HFFc6 (cell line): ENCODE measurements at places on chromosomes 4 and X. TPM values are rescaled to one million over a fixed set of nuclear protein-coding genes. Genes with fewer than 3 reads are reported as not detected.

DNA sequence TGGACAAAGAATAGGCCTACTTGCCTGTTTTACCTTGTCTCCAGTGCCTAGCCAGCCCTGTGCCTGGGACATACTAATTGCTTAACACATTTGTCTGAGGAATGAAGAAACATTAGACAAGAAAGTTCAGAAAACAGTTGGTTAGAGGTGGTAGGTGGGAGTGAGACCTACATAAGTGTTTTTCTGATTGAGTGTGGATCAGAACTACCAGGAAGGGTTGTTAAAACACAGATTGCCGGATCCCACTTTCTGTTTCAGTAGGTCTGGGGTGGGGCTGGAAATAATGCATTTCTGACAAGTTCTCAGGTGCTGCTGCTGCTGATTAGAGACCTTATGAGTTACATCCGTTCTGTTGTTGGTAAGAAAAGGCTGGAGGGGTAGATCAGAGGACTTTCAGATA lies 5.7 kb upstream of the JADE1 start:
- no peak for DNase-seq

Gene HTN3
- not detected in 3 replicates for total RNA-seq

- DNase-seq: no peak
Observed at GRCh38 chr4:85166318-85166717, 199.8 kb upstream of the WDFY3 start.

- no peak for DNase-seq
Observed at GRCh38 chrX:38618180-38618579, 56.8 kb downstream of the TSPAN7 start.

DNA sequence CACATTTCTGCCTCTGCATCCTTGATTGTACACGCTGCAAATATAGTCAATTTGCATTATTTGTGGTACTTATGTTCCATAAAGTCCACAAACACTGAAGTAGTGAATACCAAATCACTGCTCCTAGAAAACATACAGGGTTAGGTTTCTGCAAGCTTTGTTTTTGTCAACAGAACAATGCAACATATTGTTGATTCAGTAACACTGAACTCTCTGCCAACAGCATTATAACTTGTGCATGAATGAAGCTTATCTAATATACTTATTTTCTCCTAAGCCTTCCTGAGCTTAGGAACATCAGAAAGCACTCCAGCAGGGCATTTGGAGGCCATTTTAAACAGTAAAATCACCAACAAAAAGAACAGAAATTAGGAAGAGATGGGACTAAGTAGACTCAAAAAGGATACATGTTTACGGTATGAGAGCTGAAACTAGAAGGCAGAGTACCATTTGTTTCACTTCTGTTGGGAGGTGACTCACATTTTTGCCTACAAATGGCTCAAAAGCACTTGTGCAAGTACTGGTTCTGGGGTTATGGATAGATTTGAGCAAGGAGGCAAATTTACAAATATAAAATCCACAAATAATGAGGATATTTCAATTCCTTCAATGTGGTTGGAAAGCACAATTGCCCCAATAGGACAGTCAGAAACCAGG lies 14.1 kb downstream of the COX18 start:
- DNase-seq: no peak

DNA sequence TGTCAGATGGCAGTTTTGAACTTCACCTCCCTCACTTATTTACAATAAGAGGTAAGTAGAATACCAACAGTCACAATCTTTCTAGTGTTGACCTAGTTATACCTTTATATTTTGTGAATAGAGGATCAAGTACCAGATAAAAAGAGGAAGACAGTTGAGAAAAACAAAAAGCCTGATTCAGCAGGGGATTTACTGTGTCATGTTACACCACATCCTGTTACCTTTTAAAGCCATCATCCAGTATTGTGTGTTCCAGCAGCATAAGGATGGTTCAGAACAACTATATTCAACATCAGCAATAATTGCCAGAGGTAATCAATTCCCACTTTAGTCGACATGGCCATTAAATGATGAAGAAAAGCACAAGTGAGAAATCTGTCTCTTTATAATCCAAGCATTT lies 21.3 kb upstream of the CXCL6 start:
- no peak for DNase-seq

Gene RHOXF1
- total RNA-seq: not detected in 3 replicates

Gene STBD1
- 5.2 to 6.2 TPM (median 5.3 TPM) in 3 replicates for total RNA-seq

Gene MAGED4
- 29.5 to 40.1 TPM (median 39.8 TPM) in 3 replicates for total RNA-seq

- DNase-seq: peak; percentile 69
Observed at GRCh38 chrX:77788050-77788449, 2.0 kb upstream of the ATRX start.

- no peak for DNase-seq
Observed at GRCh38 chr4:21827575-21827974, 121.0 kb downstream of the KCNIP4 start.

- DNase-seq: no peak
Observed at GRCh38 chrX:80808881-80809411, 731 bp downstream of the BRWD3 start.

DNA sequence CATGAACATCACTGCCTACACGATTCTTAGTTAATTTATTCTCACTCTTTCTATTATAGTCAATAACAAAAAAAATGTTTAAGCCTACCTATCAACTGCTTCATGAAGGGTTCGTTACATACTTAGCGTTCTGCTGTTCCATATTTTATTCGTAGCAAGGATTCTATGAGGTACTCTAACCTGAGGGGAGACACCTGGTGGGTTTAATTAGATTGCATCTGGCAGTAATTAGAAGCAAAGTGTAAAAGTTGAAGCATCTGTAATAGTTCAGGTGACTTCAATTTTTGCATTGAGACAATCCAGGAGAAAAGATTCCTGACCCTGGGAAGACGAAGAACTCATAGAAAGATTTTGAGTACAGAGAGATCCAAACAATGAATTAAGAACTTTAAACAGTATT lies 1655.8 kb upstream of the TENM3 start:
- DNase-seq: no peak

- DNase-seq: no peak
Observed at GRCh38 chrX:98931216-98931615, 1478.9 kb downstream of the PCDH19 start.

- no peak for DNase-seq
Observed at GRCh38 chr4:78360466-78360865, 191.1 kb upstream of the ANXA3 start.

Gene GPR173
- 2.4 to 3.0 TPM (median 2.9 TPM) in 3 replicates for total RNA-seq

GRCh38 chrX:37803057-37803456 lies 23.2 kb downstream of the CYBB start:
- no peak for DNase-seq

Gene DCAF12L1
- total RNA-seq: not detected in 2 replicates

Gene ETDB
- not detected in 3 replicates for total RNA-seq

DNA sequence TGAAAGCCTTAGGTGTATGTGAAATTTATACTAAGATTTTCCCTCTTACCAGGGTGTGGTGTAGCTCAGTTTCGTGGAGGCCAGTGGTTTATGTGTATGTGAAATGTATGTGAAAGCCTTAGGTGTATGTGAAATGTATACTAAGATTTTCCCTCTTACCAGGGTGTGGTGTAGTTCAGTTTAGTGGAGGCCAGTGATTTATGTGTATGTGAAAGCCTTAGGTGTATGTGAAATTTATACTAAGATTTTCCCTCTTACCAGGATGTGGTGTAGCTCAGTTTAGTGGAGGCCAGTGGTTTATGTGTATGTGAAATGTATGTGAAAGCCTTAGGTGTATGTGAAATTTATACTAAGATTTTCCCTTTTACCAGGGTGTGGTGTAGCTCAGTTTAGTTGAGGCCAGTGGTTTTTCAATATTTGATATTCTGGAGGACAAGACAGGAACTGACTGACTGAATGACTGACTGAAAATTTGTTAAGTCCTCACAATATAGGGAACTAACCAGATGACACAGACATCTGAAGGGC lies 143.7 kb downstream of the NEXMIF start:
- DNase-seq: no peak

- DNase-seq: peak; percentile 87
Observed at GRCh38 chr4:57074744-57075143, 35.4 kb downstream of the IGFBP7 start.

DNA sequence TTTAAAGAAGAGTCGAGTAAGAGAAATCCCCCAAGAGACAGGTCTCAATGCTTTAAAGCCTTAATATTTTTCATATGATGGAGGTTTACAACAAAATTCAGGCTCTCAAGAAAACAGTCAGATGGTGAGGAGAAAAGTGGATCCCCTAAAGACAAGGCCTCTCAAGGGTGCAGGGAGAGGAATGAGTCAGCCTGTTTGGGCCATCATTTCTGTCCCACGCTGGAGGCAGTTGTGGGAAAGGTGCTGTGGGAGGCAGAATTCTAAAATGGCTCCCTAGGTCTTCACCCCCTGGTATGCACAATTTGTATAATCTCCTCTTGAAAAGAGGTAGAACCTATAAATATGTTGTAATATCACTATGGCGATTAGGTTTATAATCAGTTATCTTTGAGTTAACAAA lies 4.6 kb upstream of the TIFA start:
- no peak for DNase-seq

Gene NLGN4X
- total RNA-seq: not detected in 2 replicates

- DNase-seq: no peak
Observed at GRCh38 chr4:183905081-183905592, at the start of gene STOX2. Gene STOX2, plus strand, starts transcription at chr4:183905307. Its CDS starts 1,484 bp downstream, at chr4:183906791.
